Endothelial cell (in vitro differentiated cells): ENCODE measurements at places on chromosomes 16 and 17. TPM values are rescaled to one million over a fixed set of nuclear protein-coding genes. Genes with fewer than 3 reads are reported as not detected.

- no peak for DNase-seq
These were observed 90.7 kb downstream of the SOCS1 start for GRCh38 chr16:11165349-11165748.

Gene DNASE1L2
- total RNA-seq, result 1.0 TPM

DNA sequence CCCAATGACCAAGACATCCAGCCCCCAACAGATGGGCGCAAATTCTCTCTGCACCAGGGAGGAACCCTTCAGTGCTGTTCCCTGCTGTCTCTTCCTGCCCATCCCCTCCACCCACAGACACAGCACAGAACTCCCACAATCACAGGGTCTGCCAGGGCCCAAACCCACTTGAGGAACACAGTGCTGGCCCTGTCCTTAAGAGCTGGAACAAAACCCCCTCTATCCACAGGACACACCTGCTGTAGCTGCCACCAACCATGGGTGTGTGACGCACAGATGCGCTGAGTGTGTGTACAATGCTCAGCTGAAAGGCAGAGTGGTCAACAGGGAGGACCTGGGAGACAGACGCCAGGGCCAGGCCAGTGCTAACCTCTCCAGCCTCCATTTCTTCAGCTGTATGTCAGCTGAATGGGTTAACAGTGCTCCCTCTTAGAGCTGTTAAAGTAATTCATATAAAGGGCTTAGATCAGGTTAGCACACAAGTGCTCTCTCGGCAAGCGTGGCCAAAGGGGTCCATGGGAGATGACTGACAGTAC, 62.1 kb downstream of the AMFR start:
- DNase-seq, result no peak

Gene EARS2
- 14.1 TPM for total RNA-seq

DNA sequence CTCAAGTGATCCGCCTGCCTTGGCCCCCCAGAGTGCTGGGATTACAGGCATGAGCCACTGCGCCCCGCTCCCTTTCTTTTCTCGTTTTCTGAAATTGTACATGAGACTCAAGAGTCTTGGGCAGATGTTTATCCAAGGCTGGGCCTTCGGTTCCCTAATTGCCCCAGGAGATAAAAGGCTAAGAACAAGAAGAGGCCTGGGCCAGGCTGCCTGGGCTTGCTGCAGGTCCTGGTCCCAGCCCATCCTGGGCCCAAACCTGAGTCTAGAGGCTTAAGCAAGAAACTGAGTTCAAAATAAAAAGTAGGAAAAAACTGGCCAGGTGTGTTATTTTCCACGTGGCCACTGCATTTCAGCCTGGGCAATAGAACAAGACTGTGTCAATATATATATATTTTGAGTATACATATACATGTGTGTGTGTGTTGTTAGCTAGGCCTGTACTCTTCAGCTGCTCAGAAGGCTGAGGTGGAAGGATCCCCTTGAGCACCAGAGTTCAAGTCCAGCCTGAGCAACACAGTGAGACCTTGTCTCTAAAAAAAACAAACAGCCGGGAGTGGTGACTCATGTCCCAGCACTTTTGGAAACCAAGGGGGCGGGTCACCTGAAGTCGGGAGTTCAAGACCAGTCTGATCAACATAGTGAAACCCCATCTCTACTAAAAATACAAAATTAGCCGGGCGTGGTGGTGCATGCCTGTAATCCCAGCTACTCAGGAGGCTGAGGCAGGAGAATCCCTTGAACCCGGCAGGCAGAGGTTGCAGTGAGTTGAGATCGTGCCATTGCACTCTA, 6.8 kb upstream of the CLUH start:
- DNase-seq, result no peak

- DNase-seq, result no peak
These were observed 125.8 kb downstream of the CCDC182 start for GRCh38 chr17:57619061-57619937.

DNA sequence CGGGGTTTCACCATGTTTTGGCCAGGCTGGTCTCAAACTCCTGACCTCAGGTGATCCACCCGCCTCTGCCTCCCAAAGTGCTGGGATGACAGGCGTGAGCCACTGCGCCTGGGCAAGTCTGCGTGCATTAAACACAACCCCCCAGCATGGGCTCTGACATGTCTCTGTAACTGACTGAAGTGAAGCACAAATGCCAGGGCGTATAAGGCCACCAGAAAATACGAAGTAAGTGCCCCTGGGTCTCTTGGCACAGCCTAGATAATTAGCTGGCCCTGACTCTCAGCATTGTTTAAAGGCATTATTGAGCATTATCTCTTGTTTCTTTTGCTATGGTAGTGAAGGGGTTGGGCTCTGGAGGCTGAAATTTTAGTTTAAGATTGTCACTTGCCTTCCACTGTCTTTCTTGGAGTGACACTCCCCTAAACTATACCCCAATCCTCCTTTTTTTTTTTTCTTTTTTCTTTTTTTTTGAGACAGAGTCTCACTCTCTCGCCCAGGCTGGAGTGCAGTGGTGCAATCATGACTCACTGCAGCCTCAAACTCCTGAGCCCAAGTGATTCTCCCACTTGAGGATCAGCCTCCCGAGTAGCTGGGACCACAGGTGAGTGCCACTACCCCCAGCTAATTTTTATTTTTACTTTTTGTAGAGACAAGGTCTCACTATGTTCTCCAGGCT, 8.2 kb upstream of the SEC14L1 start:
- DNase-seq, result no peak

GRCh38 chr17:38877130-38877851, 7.4 kb downstream of the LASP1 start:
- DNase-seq, result no peak

Gene KIF2B
- total RNA-seq, result not detected

GRCh38 chr16:27805828-27806351, 255.9 kb downstream of the KATNIP start:
- DNase-seq, result no peak

GRCh38 chr17:66450008-66450851, 147.8 kb downstream of the PRKCA start:
- no peak for DNase-seq

DNA sequence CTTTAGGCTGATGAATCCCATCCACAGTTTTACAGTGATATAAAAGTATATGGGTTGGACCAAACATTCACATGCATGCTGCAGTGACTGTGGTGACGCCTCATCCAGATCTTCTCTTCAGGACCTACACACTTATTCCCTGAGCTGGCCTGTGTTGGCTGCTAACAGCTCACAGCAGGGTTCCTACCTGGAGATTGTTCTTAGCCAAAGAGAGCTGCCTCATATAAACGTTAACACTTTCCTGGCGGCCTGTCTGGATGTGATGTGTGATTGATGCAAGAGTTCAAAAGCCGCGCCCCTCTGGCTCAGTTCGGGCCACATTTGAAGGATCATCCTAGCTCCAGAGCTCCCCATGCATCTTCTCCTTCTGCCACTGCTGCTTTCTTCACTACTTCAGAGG, 93.0 kb upstream of the NETO2 start:
- DNase-seq, result no peak

Gene KRT32
- not detected for total RNA-seq

GRCh38 chr16:84577034-84577803, 40.7 kb downstream of the COTL1 start:
- no peak for DNase-seq

DNA sequence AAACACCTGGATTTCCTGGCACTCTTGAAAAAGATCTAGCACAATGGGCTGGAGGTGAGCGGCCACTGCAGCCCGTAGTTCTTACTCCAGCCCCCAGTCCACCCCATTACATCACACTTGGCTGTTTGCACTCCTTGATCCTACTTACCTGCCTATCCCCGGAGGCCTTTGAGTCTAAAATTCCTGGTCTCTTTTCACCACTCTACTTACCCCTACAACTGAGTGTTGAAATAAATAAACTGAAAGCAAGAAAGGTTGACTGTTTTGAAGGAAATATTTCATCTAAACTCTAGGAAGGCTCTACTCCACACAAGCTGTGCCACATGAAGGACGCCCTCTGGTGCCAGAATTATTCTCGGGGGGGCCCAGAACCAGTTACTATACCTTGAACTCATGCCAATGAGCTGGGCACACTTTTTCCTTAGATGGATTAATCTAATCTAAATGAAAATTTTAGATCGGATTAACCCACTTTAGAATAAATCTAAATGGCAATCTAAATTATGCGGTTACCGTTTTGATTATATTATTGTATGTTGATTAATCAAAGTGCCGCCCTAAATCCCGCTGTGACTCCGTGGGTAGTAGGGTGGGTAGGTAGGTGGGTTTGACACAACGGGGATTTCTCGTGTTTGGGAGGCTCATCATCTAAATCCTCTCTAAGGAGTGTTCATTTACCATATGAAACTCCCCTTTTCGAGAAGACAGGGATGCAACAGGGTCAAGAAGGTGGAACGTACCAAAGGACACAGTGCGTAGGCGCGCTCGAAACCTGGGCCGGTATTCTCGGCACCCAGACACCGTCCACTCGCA, 651 bp upstream of the EIF1 start:
- peak; percentile 25 for DNase-seq

DNA sequence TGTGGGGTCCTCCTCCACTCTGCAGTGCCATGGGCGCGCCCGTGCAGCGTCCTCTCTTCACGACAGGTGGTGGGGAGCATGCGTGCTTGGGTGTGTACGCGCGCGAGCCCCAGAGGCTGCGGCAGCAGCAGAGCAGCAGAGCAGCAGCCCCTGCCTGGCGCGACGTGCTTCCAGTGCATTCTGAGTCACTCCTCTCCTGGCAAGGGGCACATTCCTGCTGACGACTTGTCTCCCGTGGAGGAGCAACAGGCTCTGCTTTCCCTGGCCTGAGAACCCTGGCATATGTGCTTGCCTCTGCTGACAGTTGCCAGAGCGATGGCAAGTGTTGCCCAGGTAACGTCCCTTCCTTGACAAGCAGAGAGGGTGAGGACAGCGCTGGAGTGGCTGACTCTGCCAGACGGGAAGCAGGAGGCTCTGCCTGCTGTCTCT, 133.8 kb upstream of the PLCG2 start:
- no peak for DNase-seq

Gene KRTAP1-5
- total RNA-seq, result not detected

DNA sequence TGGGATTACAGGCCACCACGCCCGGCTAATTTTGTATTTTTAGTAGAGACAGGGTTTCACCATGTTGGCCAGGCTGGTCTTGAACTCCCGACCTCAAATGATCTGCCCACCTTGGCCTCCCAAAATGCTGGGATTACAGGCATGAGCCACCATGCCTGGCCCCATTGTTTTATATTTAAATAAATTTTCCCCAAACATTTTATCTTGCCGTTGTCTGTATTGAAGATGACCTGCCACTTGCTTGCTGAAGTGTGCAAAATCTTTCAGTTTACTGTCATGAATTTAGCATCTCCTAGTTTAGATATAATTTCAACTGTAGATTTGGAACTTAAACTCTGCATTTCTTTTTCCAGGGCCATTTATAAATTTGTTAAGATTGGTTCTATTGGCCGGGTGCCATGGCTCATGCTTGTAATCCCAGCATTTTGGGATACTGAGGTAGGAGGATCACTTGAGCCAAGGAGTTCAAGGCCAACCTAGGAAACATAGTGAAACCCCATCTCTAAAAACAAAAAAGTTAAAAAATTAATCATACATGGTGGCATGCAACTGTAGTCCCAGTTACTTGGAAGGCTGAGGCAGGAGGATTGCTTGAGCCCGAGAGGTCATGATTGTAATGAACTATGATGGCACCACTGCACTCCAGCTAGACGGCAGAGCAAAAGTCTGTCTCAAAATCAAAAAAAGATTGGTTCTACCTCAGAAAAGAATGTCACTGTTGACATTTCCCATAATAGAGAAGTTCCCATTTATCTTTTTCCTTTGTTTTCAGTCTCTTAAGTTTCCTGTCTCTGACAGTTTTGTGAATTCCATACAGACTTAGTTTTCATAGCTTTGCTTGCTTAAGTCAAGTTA, 84.4 kb downstream of the VMP1 start:
- no peak for DNase-seq

Gene CACNG1
- total RNA-seq, result not detected

- DNase-seq, result no peak
These were observed 47.6 kb downstream of the MED13 start for GRCh38 chr17:62017496-62017895.

- DNase-seq, result no peak
These were observed 62.1 kb downstream of the DYNLRB2 start for GRCh38 chr16:80602894-80603293.

Gene PABPN1L
- not detected for total RNA-seq

Gene RAMP2
- total RNA-seq, result 630 TPM

DNA sequence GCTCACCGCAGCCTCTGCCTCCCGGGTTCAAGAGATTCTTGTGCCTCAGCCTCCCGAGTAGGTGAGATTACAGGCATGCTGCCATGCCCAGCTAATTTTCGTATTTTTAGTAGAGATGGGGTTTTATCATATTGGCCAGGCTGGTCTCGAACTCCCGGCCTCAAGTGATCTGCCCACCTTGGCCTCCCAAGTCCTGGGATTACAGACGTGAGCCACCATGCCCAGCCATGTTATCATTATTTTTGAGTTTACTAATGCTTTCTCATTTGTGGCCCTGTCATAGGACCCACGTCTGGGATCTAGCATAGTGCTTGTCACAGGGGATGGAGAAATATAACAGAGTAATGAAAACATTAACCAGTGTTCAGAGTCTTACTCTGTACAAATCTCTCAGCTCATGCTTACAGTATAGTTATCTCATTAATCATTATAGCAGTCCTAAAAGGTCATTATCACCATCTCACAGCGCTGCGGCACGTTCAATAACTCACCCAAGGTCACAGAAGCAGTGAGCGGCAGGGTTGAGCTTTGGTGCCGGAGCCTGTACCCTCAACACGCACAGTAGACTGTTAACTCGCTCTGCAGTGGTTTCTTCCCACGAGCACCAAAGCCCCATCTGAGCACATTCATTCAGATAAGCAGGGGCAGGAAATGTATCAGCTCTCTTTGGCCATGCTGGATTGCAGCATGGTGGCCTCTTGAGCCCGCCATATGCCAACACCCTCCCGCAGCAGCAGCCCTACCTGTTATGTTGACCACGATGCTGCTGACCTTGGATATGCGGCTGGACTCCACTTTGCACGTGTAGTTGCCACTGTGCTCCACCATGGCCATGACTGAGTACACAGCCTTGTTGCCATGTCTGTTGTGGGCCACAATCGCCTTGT, 21.4 kb downstream of the PECAM1 start:
- no peak for DNase-seq

DNA sequence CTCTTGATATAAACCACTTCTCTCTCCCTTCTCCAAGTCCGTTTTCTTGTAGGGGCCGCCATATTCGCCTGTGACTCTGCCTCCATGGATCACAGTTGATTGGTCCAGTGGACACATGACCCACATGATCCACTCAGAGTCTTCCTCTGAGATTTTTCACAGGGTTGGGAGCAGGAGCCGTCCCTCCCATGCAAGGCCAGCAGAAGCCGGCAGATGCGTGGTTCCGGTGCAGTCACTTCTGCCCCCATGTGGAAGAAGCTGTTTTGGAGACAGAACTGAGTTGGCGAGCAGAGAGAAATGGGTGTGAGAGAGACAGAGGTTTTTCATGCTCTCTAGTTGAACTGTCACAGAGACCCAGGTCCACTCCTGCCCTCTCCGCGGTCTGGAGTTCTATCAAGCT, 83.3 kb downstream of the C16orf95 start:
- peak; percentile 21 for DNase-seq

GRCh38 chr17:62656446-62656845, 29.0 kb downstream of the MRC2 start:
- no peak for DNase-seq
